ENCODE measurements at places on chromosomes 7 and 10.

DNA sequence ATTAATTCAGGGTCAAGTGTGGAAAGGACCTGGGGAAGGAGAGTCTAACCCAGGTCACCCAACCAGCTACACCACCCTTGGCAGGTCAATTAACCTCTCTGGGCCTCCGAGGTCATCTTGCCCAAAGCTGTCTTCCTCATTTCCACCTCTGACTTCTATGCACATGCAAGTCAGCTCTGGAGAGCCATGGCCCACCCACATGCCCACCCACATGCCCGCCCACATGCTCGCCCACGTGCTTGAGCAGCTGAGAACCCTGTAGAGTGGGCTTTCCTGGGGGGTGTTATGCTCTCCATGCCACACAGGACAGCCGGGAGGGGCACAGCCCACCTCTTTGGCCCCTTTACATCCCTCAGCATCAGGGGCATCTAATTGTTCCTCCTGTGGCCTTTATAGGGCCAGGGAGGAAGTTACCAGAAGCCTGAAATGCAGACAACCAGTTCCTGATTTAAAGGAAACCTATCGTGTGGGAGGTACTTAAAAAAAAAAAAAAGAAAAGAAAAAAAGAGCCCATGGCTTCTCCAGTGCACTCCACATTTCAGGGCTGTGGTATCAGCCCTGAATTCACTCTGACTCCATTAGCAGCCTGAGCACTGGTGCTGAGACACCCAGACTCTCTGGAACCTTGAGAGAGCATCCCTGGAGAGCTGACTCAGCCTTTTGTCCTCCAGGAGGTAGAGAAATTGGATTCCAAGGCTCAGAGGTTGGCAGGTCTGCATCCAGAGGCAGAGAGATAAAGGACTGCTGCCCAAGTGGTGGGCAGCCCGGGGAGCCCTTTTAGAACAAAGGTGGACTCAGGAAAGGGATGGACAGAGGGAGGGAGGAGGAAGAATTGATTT, 176.2 kb upstream of the ZMIZ1 start:
- no peak for DNase-seq

DNA sequence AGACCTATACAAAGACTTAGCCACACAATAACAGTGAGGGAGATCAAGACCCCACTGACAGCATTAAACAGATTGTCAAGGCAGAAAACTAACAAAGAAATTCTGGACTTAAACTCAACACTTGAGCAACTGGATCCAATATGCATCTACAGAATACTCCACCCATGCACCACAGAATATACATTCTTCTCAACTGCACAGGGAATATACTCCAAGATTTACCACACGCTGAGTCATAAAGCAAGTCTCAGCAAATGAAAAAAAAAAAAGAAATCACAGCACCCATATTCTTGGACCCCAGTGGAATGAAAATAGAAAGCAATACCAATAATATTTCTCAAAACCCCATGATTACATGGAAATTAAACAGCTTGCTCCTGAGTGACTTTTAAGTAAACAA, 680.2 kb downstream of the PCDH15 start:
- DNase-seq = no peak

GRCh38 chr10:93346694-93347093, 135.4 kb downstream of the MYOF start:
- DNase-seq = no peak

DNA sequence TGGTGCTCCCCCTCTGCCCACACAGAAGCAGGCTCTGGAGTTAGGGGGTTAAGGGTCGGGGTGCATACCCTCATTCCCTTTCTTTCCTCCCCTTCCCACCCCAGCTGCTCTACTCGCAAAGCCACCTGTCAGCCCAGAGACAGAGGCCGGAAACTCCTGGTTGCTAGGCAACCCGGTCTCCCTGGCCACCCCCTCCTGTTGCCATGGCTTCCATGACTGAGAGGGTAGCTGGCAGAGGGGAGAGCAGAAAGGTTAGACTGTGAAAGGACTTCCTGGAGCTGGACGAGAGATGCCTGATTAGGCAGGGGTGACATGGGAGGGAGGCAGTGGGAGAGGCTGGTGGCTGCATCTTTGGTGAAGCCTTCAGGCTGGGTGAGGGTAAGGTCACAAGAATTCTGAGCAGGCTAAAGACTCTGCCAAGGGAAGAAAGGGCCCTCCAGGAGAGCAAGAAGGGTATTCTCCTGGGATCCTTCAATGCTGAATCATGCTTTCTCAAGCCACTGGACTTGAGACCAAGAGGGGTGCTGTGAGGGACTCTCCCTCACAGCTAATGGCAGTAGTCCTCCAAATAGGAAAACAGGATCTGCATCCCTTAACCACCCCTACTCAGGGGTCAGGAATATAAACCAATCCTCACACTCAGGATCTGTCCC, 5.4 kb downstream of the PSD start:
- DNase-seq = no peak

GRCh38 chr10:95423164-95424005, 132.6 kb upstream of the PDLIM1 start:
- no peak for DNase-seq

DNA sequence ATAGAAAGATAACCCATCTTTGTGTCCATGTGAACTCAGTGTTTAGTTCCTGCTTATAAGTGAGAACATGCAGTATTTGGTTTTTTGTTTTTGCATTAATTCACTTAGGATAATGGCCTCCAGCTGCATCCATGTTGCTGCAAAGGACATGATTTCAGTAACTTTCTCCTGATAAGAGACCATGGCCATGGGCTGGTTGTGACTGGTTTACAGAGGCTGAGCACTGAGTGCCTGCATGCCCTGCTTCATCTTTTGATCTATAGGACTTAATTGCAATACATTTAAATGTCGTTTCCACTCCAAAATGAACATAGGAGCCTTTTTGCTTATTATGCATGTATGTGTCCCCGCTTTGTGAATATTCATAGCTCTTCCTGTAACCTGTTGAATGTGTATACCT, 101.3 kb upstream of the IGFBP3 start:
- no peak for DNase-seq

DNA sequence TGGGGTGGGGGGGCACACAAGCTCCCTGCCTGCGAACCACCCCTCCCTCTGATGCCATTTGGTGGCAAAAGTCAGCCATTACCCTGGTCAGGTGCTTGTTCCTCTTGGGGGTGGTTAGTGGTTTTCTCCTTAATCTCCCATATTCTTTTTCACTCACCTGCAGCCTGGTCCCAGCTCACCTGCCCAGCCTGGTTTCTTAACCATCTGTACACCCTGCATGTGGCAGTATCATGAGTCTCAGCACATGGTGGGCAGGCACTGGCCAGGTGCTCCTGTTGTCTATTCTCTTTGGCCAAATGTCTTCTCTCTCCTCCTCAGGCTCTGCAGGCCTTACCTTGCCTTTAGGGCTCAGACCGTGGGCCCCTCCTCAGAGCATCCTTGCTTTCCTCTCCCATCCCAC, 30.5 kb downstream of the OGDH start:
- no peak for DNase-seq

DNA sequence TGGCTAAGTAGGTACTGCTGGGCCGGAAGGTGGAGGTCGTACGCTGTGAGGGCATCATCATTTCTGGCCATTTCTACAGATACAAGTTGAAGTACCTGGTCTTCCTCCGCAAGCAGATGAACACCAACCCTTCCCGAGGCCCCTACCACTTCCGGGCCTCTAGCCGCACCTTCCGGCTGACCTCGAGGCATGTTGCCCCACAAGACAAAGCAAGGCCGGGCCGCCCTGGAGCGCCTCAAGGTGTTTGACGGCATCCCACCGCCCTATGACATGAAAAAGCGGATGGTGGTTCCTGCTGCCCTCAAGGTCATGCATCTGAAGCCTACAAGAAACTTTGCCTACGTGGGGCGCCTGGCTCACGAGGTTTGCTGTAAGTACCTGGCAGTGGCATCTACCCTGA, 56.8 kb downstream of the ATXN7L1 start:
- no peak for DNase-seq

DNA sequence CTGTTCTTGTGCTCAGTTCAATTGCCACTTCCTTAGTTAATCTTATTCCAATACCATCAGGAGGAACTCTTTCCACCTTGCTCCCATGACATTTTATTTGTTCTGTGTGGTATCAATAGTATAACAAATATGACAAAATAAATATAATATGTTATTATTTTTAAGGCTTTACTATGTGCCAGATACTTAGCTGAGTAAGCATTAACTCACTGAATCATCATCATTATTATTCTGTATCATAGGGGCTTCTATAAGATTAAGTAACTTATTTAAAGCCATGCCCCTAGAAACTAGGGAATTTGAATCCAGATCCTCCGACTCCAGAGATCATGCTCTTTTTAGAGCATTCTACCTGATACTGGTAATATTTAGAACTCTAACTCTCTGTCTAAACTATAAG, 33.5 kb upstream of the SKAP2 start:
- no peak for DNase-seq

DNA sequence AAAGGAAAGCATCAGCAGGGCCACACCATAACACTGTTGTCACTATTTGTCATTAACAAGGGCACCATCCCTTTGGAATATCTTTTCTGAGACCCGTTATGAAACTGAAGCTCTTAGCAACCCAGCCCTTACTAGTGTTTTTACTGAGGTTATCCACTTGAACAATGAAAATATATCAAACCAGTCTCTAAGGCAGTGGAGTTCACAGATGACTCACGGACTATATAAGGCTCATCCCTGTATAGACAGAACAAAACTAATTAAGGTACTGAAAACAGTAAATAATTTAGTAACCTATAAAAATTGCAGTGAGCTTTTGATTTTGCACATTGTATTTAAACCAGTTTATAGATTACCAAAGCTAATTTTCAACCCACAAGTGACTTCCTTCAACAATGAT, 196.0 kb downstream of the ELAPOR2 start:
- DNase-seq = no peak

GRCh38 chr10:45625879-45626278, 46.7 kb downstream of the ZFAND4 start:
- DNase-seq = no peak

DNA sequence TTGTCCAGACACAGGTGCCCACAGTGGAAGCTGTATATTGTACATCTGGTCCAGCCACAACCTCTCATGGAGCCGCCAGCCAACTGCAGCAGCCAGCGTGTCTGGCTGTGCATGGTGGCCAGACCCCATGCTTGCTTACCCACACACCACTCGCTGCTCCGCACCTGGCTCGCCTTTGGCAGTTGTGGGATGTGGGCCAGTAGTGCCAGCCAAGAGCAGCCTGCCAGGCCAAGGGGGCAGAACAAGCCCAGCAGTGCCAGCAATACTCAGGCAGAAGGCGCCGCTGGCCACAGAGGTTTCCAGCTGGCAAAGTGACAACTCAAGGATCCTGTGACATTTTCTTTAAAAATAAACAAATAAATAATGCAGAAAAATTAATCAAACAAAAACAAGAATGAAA, 11.7 kb upstream of the TMEM243 start:
- DNase-seq = no peak

- no peak for DNase-seq
Measured at GRCh38 chr7:12281038-12281437, 69.9 kb downstream of the TMEM106B start.

DNA sequence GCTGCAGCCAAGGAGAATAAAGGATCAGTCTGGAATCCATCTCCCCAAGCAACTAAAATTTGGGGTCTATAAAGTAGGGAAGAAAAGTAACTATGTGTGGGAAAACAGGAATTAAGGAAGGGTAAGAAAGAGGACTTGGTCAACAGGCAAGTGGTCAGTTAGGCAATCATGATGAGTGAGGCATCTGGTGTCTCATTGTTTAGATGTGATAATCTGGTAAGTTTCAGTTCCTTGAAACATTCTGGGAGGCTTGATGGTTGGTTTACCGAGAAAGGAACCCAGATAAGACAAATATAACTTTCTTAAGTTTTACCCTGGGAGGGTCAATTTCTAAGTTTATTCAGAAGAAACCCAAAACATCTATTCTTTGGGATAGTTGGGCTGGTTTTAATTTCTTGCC, 22.3 kb downstream of the HYAL4 start:
- DNase-seq = no peak

DNA sequence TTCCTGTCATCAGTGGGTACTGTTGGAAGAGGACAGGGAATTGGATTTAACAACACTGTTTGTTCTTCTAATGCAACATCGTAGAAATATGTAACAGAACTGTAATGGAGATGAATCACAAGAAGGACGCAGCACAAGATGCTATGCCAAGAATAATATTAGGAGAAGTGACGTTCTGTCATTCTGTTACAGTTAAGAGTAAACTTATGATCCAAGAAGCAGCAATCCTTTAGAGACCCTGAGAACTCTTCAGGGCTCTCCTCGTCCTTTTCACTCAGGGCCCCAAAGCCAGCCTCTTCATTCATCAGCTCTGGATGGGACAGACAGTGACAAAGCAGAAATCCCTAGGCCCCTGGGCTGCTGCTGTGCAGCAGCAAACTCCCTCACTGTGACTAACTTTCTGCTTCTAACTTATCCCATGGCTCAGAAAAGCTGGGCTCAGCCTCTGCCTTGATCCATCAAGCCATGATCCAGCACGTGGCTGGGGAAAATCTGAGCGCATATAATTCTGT, 8.7 kb upstream of the IL6 start:
- DNase-seq = no peak

- no peak for DNase-seq
Measured at GRCh38 chr7:71775648-71776047, 636.5 kb downstream of the CALN1 start.

GRCh38 chr7:74174606-74175082, 488 bp downstream of the EIF4H start:
- no peak for DNase-seq

DNA sequence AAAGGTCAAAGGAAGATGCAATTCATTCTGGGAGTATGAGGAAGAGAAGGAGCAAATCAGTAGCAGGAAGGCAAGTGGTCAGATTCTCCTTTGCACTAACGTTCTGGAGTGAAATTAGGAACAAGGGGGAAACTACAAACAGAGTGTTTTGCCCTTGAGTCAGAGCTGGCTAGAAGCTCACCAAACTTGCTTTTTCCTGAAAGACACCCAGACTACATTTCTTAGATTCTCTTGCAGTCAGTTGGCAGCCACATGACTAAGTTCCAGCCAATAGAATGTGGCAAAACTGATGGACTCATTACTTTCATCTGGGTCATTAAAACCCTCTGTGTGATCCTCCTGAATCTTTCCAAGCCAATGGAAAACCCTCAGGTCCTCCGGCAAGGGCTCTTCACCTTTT, 18.6 kb upstream of the DLX5 start:
- no peak for DNase-seq

DNA sequence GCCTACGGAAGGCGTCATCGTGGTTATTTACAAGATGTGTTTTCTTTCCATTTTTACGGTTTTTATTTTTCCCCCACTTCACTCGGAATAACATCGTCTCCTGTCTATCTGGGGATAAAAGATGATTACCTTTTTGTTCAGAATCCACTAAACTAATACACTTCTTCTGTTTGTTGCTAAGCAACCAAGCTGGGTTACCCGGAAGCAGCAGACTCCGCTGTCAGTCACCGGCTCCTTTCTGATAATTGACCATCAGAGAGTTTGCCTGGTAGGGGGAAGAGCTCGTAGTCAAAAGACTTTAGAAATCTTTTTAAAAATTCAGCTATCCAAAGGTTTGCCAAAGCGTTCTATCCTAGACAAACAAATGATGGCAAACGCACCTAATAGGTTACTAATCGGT, 75.0 kb upstream of the SFMBT2 start:
- no peak for DNase-seq

DNA sequence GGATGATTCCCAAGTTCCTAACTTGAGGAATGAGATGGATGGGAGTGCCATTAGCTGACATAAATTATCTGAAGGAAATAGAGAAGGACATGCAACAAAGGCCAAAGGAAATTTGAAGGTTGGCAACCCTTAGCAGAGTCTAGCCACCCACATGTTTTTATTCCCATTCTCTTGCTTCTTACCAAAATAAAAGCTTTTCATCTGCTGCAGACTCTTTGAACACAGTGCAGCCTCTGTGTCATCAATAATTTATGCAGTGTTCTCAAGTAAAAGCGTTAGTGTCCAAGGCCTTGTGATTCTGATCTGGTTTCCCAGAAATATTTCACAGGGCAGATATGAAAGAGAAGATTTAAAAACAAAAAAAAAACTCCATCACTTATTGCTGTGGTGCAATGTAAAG, 98.5 kb downstream of the ST7 start:
- DNase-seq = no peak

All from stimulated activated CD4-positive, alpha-beta T cell treated with anti-CD3 and anti-CD28 coated beads, Interleukin-12 subunit alpha, Interleukin-12 subunit beta, amount 100 ng/mL, for 48 hours (primary cell).